Choroid plexus epithelial cell (primary cell): ENCODE measurements at places on chromosomes 11 and 22.

DNA sequence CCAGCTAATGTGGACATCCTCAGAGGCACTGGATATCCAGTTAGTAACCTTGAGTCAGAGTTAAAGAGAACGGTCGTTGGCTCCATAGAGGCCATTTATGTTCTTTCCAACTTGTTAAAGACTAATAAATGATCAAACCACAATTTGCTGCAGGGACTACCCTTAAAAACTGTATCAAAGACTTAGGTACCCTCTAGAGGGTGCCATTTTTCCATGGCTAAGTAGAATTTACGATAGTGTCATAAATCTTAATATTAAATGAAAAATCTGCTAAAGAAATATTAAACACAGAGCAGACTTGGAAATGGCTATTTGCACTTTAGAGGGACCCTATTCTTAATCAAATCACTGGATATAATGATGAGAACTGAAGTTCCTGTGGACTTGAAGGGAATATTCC, 685.2 kb upstream of the CHORDC1 start:
- DNase-seq: peak; percentile 34

DNA sequence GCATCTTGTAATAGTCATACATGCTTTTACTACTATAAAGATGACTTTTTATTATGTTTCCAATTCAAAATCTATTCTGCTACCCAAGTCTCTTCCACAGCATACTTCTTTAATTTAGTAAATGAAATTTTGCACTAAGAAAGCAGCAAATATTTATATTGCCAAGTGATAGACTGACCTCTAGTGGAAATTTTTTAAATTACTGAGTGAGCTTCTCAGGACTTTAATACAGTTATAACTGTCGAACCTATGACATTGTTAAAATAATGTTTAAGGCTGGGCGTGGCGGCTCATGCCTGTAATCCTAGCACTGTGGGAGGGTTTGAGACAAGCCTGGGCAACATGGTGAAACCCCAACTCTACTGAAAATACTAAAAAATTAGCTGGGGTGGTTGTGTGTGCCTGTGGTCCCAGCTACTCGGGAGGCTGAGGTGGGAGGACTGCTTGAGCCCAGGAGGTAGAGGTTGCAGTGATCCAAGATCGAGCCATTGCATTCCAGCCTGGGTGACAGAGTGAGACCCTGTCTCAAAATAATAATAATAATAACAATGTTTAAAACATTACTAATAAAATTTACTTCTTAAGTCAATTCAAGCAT, 27.3 kb downstream of the STK33 start:
- DNase-seq: peak; percentile 68

- DNase-seq: no peak
Observed at GRCh38 chr11:64119700-64120099, 46.2 kb downstream of the MACROD1 start.

- no peak for DNase-seq
Observed at GRCh38 chr11:95805869-95806268, 15.6 kb downstream of the CEP57 start.

- DNase-seq: no peak
Observed at GRCh38 chr11:6469599-6469998, 4.1 kb downstream of the TRIM3 start.

- peak; percentile 30 for DNase-seq
Observed at GRCh38 chr11:45169310-45170072, 23.1 kb downstream of the PRDM11 start.

DNA sequence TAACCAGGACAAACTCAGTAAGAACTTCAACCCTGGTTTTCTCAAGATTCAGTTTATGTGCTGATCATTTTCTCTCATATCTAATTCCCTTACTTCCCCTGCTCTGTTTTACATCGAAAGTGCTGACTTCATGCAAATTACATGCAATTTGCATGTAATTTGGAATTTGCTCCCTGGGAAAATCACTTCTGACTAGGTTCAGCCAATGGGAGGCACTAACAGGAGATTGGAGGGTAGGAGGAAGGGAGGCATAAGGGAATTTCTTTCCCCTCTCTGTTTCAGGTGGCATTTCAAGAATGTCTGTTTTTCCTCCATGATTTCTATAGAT, 363.3 kb upstream of the CCDC90B start:
- DNase-seq: no peak

DNA sequence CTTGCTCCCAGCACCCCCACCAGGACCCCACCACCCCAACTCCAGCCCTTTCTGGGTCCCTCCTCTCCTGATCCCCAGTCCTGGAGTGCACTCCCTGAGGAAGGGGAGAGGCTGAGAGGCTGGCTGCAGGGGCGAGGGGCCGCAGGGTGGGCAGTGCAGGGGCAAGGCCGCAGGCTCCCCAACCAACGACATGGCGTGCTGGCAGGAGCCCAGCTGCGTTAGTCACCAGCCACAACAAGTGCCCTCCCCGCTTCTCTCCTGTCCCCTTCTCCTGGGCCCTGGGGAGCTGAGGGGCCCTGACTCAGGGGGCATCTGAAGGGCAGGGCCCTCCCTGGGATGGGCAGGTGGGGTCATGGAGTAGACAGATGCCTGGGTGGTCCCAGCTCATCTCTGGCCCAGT, 2.3 kb downstream of the CABP7 start:
- DNase-seq: no peak

DNA sequence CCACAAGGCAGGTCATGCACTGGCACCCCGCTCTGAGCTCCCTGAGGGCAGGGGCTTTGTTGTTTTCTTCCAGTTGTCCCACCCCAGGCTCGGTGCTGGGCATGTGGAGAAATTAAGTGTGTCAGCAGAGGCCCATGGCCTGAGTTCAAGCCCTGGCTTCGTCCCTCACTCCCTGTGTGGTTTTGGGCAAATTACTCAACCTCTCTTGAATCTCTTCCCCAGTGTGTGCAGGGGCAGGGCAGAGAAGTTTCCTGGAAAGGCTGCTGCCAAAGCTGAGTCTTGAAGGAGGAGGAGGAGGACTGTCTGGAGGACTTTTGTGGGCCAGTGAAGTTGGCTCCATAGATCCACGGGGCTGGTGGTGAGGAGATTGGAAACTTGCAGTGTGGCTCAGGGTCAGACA, 138.1 kb upstream of the E2F8 start:
- no peak for DNase-seq

GRCh38 chr11:35914816-35915215, 29.0 kb upstream of the LDLRAD3 start:
- no peak for DNase-seq

- DNase-seq: peak; percentile 27
Observed at GRCh38 chr22:25060522-25061071, 108.1 kb downstream of the KIAA1671 start.

DNA sequence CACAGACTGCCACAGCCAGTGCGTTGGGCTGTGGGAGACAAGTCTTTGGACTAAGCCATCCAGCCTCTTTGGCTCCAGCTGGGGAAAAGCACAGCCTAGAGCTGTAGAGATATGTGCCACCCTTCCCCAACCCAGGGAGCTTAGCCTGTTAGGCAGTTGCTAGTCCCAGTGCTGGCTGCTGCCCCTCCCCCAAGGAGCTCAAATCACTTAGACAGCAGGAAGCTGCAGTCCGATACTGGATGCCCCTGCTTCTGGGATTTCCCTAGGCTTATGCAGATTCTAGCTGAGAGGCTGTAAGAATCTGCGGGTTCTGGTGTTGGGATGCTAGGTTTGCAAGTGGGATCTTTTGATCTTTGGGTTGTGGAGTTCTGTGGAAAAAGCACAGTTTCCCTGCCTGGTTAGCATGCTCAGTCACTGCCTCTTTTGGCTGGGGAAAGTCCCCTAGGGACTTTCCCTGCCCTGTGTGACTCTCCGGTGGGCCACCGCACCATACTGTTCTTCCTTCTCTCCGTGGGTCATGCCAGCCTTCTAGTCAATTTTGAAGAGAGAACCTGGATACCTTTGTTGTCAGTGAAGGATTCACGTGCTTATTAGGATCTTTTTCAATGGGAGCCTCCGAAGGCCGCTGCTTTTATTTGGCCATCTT, 792.0 kb downstream of the KCNA4 start:
- DNase-seq: no peak

- no peak for DNase-seq
Observed at GRCh38 chr11:69328231-69328630, 34.3 kb downstream of the MYEOV start.

- no peak for DNase-seq
Observed at GRCh38 chr11:128620309-128621100, 33.1 kb upstream of the ETS1 start.
